ENCODE measurements at places on chromosomes 11 and 22.

DNA sequence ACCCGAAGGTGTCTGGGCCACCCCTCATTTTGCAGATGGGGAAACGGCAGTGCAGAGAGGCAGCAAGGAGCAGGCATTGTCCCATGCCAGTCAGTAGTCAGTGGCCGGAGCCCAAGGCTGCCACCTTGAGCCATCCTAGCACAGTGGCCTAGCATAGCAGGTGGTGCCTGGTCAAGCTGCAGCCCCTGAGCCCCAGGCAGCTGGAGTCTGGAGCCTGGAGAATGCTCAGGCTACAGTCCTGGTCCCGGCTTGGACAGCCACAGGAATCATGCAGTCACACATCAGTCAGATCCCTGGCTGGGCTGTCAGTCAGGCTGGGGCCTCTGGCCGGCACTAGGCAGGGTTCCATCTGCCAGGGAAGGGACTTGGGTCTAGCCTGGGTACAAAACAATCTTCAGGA is 18.6 kb downstream of the KCNC1 start:
- DNase-seq, result no peak

DNA sequence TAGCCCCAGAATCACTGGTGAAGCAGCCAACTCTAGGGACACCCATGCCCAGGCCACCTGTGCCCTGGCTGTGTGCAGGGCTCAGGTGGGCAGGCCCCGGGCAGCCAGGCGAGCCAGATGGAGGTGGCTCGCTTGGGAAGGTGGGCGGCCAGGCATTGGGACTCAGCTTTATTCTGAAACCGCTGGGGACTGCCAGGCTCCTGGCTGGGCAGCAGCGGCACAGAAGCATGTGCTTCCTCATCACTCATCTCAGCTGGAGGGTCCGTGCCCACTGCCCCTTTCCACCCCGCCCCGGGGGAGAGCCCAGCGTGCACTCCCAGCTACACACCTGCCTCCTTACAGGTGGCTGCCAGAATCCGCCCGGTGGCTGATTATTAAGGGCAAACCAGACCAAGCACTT is 27.1 kb upstream of the SLC22A12 start:
- no peak for DNase-seq

DNA sequence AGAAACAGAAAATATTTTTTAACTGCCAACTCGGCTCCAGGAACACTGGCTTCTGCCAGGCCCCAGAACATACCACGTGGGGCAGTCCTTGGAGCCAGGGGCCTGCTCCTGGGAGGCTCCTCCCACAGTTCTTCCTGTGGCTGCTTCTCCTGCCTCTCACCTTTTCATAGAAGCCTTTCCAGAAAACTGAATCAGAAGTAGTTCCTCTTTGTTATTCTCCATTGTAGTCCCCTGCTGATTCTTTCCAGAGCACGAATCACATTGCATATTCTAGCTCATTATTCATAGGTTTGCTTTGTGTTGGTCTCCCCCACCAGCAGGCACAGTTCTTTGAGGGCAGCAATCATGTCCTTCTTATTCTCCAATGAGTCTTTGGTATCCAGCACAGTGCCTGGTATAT is 106.0 kb downstream of the EFCAB6 start:
- DNase-seq, result no peak

- DNase-seq, result no peak
Observed at GRCh38 chr11:1563149-1563638, 8.9 kb downstream of the DUSP8 start.

DNA sequence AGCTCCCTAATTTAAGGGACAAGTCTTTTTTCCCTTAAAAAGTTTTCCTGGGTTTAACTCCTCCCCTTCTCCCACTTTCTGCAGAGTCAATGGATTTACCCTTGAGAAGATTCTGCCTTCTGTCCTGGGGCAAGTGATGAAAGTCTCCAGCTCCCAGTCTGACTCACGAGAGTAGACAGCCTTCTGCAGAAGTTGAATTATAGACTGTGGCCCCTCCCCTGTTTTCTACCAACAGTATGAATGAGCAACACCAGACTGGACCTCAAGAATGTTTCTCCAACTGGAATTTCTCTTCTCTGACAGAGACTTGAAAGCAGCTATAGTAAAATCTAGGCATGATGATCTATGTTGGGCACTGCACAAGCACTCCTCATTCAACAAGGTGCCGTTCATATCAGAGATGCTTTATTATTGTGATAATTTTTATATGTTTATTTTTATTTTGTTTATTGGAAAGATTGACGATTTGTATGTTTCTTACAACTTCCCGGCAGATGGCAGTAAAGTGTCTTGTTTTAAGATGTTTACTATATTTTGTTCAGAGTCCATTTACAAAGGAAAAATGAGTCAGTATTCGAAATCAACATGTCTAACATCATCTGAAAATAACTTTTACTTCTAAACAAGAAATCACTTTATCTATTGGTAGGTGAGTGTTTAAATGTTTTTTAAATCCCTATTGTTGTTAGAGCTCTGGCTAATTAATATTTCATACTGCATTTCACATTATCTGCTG is 56.6 kb downstream of the LMO2 start:
- DNase-seq, result no peak

DNA sequence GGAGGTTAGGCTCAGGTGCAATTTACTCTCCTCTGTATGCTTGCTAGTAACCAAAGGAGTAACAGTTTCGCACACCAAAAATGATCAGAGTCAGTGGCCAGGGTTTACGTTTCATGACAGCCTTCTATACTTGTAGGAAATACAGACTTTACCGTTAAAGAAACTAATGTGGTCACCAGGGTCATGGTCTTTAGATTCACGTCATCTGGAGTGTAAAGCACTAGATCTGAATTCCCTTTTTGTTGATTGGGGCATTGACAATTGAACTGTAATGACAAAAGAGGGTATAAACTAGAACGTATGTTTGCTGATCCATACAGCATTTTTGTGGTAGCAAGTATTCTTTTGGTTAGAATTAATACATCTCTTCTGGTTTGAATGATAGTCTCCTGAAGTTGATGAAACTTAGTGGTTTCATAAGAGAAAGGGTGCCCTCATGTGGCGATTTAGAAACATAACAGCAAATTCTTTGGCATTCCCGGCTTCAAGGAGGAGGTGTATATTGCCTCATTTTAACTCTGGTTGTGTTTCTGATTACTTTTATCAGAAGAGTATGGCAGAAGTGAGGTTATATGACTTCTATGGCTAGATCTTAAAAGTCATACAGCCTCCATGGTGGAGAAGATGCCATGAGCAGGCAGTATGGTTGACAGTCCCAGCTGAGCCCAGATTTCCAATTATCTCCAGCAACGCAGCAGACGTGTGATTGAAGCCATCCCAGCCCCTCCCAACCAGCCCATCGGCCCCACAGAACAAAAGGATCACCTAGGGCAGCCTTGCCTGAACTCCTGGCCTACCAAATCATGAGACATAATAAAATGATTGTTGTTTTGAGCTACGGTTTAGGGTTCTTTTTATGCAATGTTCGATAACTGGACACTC is 35.1 kb downstream of the MMP7 start:
- no peak for DNase-seq

GRCh38 chr22:36452250-36452977 is 29.0 kb downstream of the TXN2 start:
- DNase-seq, result no peak

- no peak for DNase-seq
Observed at GRCh38 chr11:100561323-100561722, 125.8 kb upstream of the ARHGAP42 start.

- peak; percentile 31 for DNase-seq
Observed at GRCh38 chr22:47587861-47588577, 825.6 kb downstream of the TBC1D22A start.

DNA sequence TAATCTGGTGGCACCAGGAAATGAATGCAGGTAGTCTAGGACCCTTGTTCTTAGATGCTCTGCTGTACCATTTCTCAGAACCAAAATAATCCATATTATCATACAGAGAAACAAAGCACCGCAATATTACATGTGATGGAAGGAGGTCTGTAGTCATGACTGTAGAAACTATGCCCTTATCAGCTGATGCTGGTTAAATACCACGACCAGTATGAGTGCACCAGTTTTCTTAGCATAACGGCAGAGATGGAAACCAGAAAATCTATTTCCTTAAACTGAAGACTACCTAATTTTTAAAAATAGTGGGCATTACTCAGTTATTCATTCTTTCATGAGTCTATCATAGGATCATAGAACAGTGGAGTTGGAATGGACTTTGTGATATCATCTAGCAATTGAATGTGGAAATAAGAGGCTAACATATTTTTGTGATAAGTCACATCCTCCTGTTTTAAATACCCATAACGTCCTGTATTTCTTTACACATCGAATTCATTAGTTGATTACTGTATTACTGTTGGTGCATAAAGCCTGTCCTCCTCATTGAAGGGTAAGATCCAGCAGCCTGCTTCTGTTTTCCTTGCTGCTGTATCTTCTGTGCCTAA is 15.1 kb downstream of the JHY start:
- no peak for DNase-seq

GRCh38 chr22:22721681-22722354 is 77.4 kb downstream of the GGTLC2 start:
- DNase-seq, result peak; percentile 86

DNA sequence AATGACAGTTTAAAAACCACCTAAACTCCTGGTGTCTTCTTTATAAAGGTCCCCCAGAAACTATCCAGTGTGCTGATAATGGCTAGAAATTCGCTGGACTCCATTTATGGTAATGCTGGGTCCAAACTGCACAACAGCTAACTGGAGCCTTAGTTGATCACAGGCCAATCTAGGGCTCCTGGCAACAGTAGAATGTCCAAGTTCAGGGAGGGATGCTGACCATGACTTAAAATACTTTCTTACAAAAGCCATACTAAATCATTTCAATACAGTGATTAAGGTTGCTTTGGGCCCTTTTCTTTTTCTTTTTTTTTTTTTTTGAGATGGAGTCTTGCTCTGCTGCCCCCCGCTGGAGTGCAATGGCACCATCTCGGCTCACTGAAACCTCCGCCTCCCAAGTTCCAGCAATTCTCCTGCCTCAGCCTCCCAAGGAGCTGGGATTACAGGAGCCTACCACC is 14.5 kb upstream of the GAB2 start:
- DNase-seq, result no peak

DNA sequence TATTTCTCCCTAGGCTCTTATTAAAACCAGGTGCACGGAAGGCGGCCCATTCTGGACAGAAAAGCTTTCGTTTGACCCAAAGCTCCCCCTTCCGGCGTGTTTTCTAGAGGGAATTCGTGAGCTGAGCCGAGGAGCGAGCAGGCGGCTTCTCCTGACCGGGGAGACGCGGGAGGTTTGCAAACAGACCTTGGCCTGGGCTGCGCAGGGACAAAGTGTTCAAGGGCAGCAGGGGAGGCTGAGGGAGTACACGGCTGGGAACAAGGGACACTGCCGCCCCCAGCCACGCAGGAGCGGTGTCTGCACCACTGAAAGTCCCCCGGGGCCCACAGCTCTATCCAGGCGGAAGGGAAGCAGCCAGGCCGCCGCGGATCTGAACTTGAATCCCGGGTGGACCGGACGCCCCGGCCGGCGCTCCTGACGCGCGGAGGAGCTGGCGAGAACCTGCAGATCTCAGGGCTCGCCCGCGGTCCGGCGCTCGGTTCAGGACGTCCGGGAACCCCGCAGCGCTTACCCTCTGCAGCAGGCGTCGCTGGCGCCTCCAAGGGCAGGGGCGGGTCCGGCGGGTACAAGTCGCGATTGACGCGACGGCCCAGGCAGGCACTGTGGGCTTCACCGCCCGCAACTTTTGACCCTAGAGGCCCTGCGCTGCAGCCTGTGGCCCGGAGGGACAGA is 101.9 kb downstream of the WT1 start:
- DNase-seq, result peak; percentile 74
